Progenitor cell of endocrine pancreas (in vitro differentiated cells): ENCODE measurements at places on chromosomes 3 and 15. TPM values are rescaled to one million over a fixed set of nuclear protein-coding genes. Genes with fewer than 3 reads are reported as not detected.

DNA sequence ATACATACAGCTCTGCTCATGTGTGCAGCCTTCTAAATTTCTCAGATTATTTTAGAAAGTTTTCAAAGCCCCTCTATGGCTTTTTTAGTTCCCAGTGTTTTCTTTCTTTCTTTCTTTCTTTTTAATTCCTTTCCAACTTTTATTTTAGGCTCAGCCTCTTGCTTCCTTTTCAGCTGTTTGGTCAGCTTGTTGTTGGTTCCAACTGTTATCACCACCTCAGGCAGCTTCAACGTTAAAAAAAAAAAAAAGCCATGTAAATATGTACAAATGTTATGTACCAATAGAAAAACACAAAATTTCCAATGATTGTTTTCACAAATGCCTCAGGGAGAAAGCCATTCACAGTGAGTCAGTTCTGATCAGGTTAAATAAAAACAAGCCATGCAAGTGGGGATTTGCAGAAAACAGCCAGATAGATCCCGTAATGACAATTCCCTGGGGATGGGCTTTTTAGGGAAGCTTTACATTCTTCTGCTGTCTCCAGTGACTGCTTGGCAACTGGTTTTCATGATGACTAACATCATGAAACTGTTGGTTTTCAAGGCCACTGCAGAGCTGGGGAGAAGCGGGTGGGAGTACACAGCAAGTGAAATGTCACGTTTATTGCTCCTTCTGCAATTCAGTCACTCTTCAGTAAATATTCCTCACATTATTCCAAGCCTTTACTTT lies 908.4 kb downstream of the EPHA3 start:
- H3K4me3 ChIP-seq, result no peak overlapping the region
- no peak for DNase-seq
- no peaks in the 10 kb centered on the region for H3K27me3 ChIP-seq
- H3K27ac ChIP-seq, result no peak overlapping the region

OXTR gene
- 3.0 and 3.1 TPM in 2 replicates for total RNA-seq

DNA sequence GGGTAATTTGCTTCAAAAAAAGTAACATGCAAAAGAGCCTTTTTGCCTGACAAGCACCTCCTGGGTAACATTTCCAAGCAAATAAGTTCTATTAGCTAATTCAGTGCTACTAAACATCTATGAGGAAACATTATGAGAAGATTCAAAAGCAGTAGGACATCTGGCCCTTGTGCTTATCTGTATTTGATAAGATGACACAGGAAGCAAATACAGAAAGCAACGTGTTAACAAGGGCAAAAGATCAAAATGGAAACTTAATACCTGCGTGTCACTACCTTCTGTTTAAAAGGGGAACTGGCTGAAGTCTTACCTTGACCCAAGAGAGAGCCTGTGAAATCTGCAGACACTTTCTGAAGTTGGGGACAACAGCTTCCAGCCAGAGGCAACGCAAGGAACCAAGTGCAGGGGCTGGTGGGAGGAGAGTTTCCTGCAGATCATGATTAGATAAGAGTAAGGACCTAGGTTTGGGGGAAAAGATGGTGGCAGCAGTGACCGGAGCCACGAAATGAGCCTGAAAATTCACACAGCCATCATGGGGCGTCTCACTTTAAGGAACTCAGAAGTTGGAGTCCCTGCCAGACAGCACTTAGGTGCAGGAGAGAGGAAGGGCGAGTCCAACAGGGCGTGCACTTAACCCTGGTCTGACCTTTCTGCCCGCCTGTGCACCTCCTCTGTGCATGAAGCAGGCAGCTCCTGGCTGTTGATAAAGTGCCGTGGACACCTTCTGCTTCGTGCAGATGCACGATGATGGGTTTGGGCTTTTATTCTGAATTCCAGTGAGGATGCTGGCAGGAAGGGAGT lies 153.6 kb upstream of the BHLHE40 start:
- no peak for DNase-seq
- peaks cover 25% of the 10 kb centered on the region for H3K27me3 ChIP-seq
- no peak overlapping the region for H3K27ac ChIP-seq
- H3K4me3 ChIP-seq, result no peak overlapping the region
- peaks cover 13% of the 10 kb centered on the region for H3K4me1 ChIP-seq

DNA sequence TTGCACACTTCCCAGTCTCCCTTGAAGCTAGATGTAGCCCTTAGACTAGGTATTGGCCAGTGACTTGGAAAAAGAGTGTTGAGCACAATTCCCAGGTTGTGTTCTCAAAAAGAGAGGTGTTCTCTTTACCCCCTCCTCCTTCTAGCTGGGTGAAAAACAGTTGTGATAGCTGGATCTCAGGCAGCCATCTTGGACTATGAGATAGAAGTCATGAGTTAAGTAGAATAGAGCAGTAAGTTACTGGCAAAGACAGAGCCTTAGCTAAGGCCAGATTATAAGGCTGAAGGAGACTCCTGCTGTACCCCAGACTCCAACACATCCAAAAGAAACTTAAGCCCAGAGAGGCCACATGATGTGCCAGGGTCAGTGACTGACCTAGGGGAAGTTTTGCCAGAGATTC lies 8.1 kb upstream of the STRA6 start:
- peaks cover 23% of the 10 kb centered on the region for H3K27me3 ChIP-seq
- no peaks in the 10 kb centered on the region for H3K36me3 ChIP-seq
- H3K27ac ChIP-seq, result no peak overlapping the region

- peak overlapping the region; percentile 21 for H3K27ac ChIP-seq
- H3K4me1 ChIP-seq, result peaks cover 32% of the 10 kb centered on the region
- peak; percentile 73 for DNase-seq
- peaks cover 1% of the 10 kb centered on the region for H3K36me3 ChIP-seq
- peak overlapping the region; percentile 85 for H3K4me3 ChIP-seq
Observed at GRCh38 chr3:124584552-124585391, 145.5 kb upstream of the UMPS start.

DNA sequence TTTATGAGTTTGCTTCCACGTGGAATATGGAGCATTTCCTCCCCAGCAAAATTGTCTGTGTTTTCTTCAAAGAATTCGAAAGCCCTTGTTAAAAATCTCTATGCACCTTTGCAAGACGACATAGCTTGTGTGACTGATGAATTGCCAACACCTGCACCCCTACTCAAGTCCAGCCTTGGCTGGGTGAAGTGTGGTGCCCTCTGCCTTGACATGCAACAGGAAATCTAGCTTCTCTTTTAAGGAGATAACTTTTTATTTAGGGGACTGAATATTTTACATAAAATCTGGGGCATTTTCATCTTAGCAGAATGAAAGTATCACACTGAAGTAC lies 647 bp downstream of the HMG20A start:
- DNase-seq, result no peak
- H3K4me3 ChIP-seq, result peak overlapping the region; percentile 97
- peak overlapping the region; percentile 99 for H3K27ac ChIP-seq
- no peaks in the 10 kb centered on the region for H3K36me3 ChIP-seq
- no peaks in the 10 kb centered on the region for H3K27me3 ChIP-seq

RLBP1 gene
- not detected in 2 replicates for total RNA-seq
